Spinal cord (tissue), 10 donors: ENCODE measurements at places on chromosomes 6 and 20. TPM values are rescaled to one million over a fixed set of nuclear protein-coding genes. Genes with fewer than 3 reads are reported as not detected.

The RSPO3 gene
- 2.5 TPM for polyA plus RNA-seq

DNA sequence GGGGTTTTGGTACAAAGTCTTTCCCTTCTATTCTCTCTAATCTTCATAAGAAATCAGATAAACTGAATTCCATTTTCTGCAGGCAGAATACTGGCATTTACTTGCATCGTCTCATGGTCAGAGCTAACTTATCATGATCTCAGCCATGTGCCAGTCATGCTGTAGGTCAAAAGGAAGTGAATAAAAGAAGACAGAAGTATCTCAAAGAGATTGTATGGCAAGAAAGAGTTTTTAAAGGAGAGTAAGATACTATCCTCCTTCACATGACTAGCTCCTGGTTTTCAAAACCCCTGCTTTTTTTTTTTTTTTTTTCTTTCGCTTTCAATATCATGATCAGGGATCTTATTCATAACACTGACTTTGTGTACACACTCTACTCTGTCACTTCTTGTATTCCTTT, 398.3 kb downstream of the C6orf118 start:
- DNase-seq: no peak

- DNase-seq: no peak
Measured at GRCh38 chr6:117089604-117090003, 175.8 kb upstream of the VGLL2 start.

The RAET1G gene
- 0.70 TPM for polyA plus RNA-seq

- no peak for DNase-seq
Measured at GRCh38 chr6:146871611-146872425, 273.0 kb downstream of the ADGB start.

The MYO6 gene
- polyA plus RNA-seq: 30.9 TPM

- DNase-seq: no peak
Measured at GRCh38 chr20:15740046-15740775, 833.0 kb downstream of the KIF16B start.
